Transverse colon (tissue), 4 donors: ENCODE measurements at places on chromosomes 7 and 10.

GRCh38 chr10:121615836-121616235, 17.6 kb upstream of the FGFR2 start:
- no peak overlapping the region for H3K4me3 ChIP-seq
- no peak for DNase-seq
- H3K27ac ChIP-seq, result no peak overlapping the region

DNA sequence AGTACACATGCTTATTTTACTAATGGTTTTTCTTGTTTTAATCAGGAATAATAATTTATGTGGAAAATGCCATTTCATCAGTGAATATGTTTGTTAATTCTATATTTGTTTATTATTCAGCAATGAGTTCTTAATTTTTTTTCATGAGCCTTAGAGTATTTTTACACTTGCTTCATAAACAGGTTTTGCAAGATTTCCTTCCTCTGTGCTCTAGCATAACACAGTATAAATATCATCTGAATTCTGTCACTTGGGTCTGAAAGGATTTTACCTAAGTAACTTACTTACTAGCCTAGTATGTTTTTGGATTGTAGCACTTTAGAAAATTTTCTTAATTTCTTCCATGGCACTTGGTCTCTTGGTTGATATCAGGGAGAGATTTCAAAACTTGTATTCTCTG, 45.8 kb downstream of the GLCCI1 start:
- no peaks in the 10 kb centered on the region for H3K36me3 ChIP-seq
- no peaks in the 10 kb centered on the region for H3K4me1 ChIP-seq
- no peak overlapping the region for H3K27ac ChIP-seq
- DNase-seq, result no peak

DNA sequence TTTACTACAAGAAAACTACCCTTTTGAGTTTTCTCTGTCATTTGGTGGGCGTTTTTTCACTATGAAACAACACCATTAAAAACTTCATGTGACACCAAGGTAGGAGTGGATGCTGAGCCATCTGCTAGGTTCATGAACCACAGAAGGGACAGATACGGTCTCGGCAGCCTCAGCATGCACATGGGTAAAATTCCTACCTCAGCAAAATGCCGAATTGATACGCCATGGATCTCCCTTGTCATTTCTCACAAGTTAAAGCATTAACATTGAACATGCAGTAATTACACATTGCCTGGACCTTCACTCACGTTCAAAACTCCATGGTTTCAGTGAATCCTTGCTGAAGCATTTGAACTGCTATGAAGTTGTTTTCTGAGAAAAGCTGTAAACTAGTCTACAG, 121.5 kb upstream of the EGR2 start:
- H3K27me3 ChIP-seq, result no peaks in the 10 kb centered on the region
- H3K27ac ChIP-seq, result no peak overlapping the region
- no peaks in the 10 kb centered on the region for H3K4me1 ChIP-seq
- H3K4me3 ChIP-seq, result no peak overlapping the region

DNA sequence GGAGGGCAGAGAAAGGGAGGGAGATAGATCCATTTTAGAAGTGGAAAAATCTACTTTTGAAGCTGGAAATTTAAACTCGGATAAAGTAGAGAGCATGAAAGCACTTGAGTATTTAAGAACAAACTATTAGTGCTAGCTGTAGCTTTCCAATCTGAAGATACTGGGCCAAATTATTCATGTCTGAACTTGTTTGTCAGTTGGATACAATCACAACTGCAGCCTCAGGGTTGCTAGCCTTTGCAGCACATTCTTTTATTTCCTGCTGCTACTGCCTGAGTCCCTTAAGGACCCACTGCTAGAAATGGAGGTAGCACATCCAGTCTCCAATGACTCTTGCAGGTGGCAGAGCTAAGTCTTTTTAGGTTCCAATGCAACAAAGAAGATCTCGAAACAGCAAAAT, 8.3 kb upstream of the SLC25A13 start:
- no peak for DNase-seq
- no peaks in the 10 kb centered on the region for H3K27me3 ChIP-seq
- H3K4me1 ChIP-seq, result no peaks in the 10 kb centered on the region
- no peaks in the 10 kb centered on the region for H3K36me3 ChIP-seq

DNA sequence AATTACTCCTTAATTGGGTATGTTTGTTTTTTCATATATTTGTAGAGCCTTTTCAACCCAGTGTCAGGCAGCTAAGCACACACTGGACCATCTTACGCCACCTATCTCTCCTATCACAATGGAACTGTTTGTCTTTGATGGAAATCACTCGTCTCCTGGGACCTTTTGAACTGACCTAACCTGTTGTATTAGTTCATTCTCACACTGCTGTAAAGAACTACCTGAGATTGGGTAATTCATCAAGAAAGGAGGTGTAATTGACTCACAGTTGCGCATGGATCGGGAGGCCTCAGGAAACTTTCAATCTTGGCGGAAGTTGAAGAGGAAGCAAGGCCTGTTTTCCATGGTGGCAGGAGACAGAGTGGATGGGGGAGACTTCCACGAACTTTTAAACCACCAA, 182.0 kb downstream of the TCERG1L start:
- H3K27me3 ChIP-seq, result no peaks in the 10 kb centered on the region
- DNase-seq, result no peak
- H3K36me3 ChIP-seq, result no peaks in the 10 kb centered on the region
- no peak overlapping the region for H3K27ac ChIP-seq
- no peak overlapping the region for H3K4me3 ChIP-seq

DNA sequence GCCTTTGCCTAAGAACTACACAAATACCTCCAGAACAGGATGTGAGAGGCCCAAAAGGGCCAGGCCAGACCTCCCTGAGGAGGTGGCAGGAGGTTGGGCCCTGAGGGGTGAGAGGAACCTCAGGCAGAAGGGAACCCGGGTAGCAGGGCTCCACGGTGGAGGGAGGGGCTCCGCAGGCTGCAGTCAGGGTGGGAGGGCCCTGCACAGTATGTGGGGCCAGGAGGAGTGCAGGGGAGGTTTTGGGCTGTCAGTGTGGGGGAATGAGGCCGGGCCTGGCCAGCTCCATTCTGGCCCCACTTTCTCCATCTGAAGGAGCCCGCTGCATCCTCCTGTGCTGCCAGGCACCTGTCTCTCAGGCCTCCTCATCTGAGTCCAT, 25.9 kb downstream of the DNAJB12 start:
- no peaks in the 10 kb centered on the region for H3K36me3 ChIP-seq
- no peaks in the 10 kb centered on the region for H3K27me3 ChIP-seq
- peak overlapping the region; percentile 35 for H3K27ac ChIP-seq

GRCh38 chr7:130022115-130022514, 29.1 kb downstream of the ZC3HC1 start:
- DNase-seq, result no peak
- no peaks in the 10 kb centered on the region for H3K27me3 ChIP-seq
- no peak overlapping the region for H3K27ac ChIP-seq
- no peaks in the 10 kb centered on the region for H3K4me1 ChIP-seq
- H3K4me3 ChIP-seq, result no peak overlapping the region
